Mucosa of descending colon (tissue), 3 donors: ENCODE measurements at places on chromosomes 11 and 22.

DNA sequence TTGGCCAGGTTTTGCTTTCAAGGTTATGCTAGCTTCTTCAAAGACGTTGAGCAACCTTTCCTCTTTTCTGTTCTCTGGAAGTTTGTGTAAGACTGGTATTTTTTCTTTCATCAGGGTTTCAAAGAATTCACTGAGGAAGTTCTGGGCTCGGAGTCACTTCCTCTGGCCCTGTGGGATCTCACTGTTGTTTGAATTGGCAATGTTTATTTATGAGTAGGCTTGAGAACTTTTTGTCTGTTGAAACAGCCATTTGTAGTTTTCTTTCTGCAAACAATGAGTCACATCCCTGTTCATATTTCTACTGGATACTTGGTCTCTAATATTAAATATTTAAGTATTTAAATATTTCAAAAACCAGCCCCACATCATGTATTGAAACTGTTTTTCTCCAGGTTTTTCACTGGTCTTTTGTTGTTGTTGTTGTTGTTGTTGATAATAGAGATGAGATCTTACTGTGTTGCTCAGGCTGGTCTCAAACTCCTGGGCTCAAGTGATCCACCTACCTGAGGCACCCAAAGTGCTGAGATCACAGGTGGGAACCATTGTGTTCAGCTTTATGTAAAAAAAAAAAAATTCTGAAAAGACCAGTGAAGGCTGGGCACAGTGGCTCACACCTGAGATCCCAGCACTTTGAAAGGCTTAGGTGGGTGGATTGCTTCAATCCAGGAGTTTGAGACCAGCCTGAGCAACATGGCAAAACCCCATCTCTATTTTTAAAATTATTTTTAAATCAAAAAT, 26.9 kb downstream of the SUSD2 start:
- DNase-seq = no peak

- no peak for DNase-seq
Observed at GRCh38 chr11:115379528-115379927, 124.7 kb downstream of the CADM1 start.

GRCh38 chr22:41565403-41566054, 4.7 kb downstream of the CSDC2 start:
- DNase-seq = no peak

- no peak for DNase-seq
Observed at GRCh38 chr11:112844517-112844916, 116.7 kb upstream of the NCAM1 start.

- DNase-seq = no peak
Observed at GRCh38 chr11:130128626-130129025, 31.0 kb upstream of the ST14 start.

DNA sequence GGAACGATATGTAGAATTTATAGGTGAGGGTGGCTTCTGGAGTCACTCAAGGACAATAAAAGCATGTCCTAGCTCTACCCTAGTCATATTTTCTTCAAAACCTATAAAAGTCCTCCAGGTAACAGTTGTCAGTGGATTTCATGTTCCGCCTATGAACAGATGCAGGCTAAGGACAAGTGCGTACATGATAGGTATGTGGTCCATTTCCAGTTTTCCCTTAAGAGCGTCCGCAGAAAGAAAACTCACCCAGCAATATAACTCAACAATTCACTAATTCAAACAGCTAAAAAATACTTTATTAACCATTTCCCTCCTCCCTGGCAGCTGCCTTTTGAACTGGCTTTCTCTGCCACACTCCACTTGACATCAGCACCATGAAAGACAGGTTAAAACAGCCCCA, 50.2 kb upstream of the CCDC34 start:
- no peak for DNase-seq
